ENCODE measurements at places on chromosomes 2 and 18. TPM values are rescaled to one million over a fixed set of nuclear protein-coding genes. Genes with fewer than 3 reads are reported as not detected.

Gene MAPRE2
- 94.2 TPM for total RNA-seq

Gene ZNF142
- total RNA-seq: 15.6 TPM

Gene SKOR2
- not detected for total RNA-seq

Gene MGAT5
- total RNA-seq: 156 TPM

Gene FHOD3
- 138 TPM for total RNA-seq

Gene UGT1A9
- total RNA-seq: not detected

Gene SERPINB2
- not detected for total RNA-seq

DNA sequence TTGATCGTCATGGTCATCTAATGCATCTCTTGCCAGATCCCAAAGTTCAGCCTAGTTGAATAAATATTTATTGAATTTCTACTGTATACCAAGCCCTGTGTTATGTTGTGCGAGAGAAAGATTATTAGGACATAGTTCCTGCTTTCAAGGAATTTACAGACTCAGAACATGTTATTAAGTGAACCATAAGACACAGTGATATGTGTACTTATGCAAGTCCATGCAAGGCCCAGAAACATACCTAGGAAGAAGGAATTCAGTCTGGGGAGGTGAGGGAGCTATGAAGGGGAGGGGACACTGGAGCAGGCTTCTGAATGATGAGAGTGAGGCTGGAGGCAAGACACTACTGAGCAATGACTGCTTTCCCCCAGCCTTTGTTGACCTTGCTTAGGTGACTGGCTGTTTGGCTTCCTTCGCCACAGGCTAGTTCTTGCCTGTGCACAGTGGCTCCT is 81.4 kb downstream of the ACAA2 start:
- no peak for DNase-seq

DNA sequence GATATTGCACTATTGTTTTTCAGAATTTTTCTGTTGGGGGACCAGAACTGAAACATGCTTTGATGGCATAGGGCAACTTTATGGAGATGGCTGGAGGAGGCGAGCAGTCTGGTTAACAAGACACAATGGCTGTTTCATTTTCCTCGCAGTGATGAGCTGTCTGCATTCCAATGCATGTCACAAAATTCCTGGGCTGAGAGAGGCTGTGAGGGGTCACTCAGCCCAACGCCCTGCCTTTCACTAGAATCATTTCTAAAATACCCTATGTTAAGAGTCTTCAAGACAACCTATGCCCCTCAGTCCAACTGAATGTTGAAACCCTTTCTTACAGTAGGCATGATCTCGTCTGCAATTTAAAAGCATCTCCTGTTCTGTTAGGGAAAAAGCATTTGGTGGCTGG is 1090.0 kb downstream of the BCL11A start:
- DNase-seq: no peak

- no peak for DNase-seq
Measured at GRCh38 chr2:122643725-122644329, 888.4 kb downstream of the TSN start.

DNA sequence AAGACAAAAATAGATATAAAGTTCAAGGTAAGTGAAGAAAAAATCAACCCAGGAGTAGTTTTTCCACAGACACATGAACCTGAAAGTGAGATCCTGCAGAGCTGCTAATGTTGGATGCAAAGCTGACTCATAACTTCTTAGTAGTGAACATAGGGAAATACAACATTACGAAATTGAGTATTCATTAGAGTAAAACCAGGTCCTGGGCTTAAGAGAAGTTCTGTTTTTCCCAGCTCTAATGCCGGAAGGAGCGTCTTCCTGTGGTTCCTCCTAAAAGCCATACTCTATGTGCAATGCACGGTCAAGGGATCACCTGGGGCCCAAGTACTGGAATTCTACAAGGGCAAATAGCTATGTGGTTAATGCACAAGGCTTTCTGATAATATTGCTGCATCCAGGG is 141.7 kb downstream of the RBMS1 start:
- no peak for DNase-seq

- DNase-seq: no peak
Measured at GRCh38 chr2:150450765-150451164, 36.7 kb downstream of the RND3 start.

- no peak for DNase-seq
Measured at GRCh38 chr2:46025676-46026075, 271.5 kb upstream of the EPAS1 start.

GRCh38 chr2:219507581-219508443 is 6.5 kb upstream of the ASIC4 start:
- DNase-seq: peak; percentile 52

- DNase-seq: no peak
Measured at GRCh38 chr2:172361360-172361759, 66.0 kb upstream of the ITGA6 start.

GRCh38 chr2:120876526-120877280 is 141.0 kb downstream of the GLI2 start:
- no peak for DNase-seq

GRCh38 chr2:41853427-41854191 is 194.2 kb upstream of the PKDCC start:
- DNase-seq: no peak

GRCh38 chr2:20225294-20226151 is 593 bp upstream of the SDC1 start:
- DNase-seq: peak; percentile 75

DNA sequence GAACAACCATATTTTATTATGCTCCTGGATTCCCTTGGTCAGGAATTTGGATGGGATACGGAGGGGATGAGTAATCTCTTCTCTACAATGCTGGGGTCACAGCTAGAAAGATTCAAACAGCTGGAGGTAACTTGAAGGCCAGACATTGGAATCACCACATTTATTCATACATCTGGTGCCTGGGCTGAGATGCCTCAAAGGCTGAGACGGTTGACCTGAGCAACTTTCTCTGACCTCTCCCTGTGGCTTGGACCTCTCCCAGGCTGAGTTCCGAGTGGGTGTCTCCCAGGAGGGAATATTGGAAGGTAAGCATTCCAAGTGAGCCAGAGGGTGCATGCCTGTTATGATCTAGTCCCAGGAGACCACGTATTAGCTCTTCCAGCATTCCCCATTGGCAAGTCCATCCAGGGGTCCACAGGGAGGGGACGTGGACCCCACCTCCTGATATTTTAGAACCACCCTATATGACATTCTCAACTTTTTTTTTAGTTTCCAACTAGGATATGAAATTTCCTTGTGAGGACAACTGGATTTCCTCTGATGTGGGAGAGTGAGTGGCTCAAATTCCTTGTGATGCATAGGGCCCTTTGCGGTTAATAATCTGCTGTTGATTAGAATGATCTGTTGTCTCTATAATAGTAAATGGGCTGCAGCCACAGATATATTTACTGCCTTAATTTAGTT is 101.8 kb downstream of the MRPS9 start:
- DNase-seq: no peak

- DNase-seq: peak; percentile 31
Measured at GRCh38 chr2:232481322-232482140, 6.1 kb downstream of the ECEL1 start.

- no peak for DNase-seq
Measured at GRCh38 chr2:196711625-196712024, 72.1 kb downstream of the CCDC150 start.

Measured in right cardiac atrium (tissue), 5 donors.